ENCODE measurements at places on chromosomes 3 and 15.

DNA sequence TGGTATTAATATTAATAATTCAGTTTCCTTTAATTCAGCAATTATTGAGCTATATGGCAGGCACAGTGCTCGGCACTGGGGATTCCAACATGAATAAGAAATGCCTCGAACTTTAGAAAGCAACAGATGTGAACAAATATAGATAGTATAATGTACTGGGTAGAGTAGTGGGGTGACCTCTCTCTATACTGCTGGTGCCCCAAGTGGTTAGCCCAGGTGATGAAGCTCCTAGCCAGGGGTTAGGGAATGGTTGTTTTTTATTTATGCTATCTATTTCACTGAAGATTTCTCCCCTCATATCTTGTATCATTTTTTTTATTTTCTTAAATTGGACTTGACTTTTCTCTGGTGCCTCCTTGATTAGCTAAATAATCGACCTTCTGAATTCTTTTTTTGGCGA lies 62.1 kb downstream of the BHLHE40 start:
- no peak for DNase-seq

GRCh38 chr15:89542369-89542768 lies 32.9 kb upstream of the TICRR start:
- DNase-seq: no peak

DNA sequence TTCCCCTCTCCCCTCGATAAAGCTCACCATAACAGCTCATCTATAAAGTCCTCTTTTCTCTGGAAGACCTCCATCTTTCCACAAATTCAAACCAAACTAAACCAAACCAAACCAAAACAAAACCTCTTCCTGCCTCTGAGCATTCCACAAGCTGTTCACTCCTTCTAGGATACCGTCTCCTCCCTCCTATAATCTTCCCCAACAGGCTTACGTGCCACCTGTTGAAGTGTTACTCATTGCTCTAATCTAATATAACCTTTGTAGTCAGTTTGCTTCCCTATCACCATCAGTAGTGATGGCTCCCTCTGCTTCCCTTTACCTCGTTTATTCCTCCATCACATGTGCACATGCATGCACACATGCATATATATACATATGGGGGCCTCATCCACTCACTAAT lies 12.7 kb upstream of the CCR9 start:
- DNase-seq: no peak

- DNase-seq: no peak
These were observed 173.5 kb downstream of the ZIC1 start for GRCh38 chr3:147582642-147583041.

DNA sequence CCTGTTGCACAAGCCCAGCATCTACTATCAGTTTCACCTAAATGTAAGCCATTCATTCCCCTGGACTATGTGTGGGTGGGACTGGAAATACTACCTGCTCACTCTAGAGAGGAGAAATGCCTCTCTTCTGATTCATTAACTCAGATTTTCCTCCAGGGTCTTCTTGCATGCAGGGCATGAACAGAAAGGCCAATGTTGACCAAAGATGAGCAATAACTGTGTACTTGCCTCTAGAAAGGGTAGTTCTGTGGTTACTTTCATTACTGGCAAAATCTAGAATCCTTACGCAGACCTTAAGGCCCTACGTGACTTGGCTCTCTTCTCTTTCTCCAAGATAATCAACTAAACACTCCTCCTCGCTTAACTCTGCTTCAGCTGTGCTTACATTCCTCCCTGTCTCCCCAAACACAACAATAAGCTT lies 81.4 kb upstream of the PSMD6 start:
- DNase-seq: peak; percentile 36
